ENCODE measurements at places on chromosomes 12 and 14.

DNA sequence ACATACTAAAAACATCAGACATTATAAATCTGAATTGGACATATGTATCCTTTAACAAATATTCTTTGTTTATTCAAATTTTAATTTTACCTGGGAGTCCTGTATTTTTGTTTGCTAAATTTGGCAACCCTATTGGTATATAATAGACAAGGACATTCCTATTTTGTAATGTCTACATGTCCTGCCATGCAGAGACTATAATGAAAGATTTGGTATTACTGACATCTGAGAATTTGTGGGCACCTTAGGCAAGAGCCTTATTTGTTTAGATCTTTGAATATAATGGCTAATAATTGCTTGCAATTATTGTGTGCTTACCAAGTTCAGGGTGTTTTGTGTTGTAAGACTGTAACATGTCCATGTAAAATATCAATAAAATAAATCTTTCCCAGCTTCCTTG lies 334.4 kb downstream of the KCNH5 start:
- DNase-seq = no peak

DNA sequence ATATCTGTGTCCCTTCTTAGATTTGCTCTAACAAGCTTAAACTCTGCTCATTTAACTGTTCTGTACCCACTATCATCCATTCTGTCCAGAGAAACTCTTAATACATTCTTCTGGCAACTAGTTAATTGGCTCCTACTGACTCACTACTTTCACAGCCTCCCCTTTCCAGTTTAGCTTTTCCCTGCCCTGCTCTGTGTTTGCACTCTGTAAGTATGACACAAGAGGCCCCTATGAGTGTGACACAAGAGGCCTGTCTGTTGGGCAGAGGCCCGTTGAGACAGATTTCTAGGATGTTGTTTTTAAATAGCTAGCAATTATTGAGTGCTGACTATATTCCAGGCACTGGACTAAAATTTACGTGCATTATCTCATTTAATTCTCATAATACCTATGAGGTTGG lies 246.0 kb upstream of the DAAM1 start:
- DNase-seq = no peak

DNA sequence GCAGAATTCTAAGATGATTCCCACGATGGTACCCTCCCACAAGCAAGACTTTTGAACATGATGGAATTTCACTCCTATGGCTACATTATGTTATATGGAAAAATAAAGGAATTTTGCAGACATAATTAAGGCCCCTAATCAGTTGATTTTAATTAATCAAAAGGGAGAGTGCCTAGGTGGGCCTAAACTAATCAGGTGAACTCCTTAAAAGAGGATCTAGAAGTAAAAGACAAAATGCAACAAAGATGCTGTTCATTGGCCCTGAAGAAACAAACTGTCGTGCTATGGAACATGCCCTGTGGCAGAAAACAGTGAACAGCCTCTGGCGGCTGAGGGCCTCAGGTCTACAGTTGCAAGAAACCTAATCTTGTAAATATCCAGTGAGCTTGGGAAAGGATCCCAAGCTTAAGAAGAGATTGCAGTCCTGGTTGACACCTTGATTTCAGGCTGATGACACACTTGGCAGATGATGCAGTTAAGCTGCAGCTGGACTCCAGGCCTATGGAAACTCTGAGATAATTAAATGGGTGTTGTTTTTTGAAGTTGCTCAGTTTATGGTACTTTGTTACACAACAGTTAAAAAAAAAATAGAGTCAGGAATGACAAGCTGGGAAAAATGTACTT lies 13.8 kb downstream of the TMCC3 start:
- no peak for DNase-seq

DNA sequence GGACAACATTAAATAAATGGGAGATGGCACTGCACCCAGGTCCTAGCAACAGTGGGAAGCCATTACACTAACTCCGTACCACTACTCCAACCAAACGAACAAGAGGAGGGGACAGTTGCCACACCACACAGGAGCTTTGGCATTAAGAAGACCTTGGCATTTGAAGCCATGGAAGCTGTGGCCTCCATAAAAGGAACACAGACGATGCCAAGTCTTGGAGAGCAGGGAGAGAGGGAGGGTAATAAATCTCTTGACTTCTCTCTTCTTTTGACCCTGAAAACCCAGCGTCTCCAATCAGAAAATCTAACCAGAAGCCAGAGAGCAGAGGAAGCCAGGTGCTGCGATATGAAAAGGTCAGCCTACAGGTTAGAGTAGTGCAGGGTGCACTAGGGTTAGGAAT lies 338.8 kb upstream of the TMEM132C start:
- DNase-seq = no peak

Measured in NCI-H1436 treated with DMSO at 0.1 percent for 48 hours (cell line).